ENCODE measurements at places on chromosomes 12 and 14.

DNA sequence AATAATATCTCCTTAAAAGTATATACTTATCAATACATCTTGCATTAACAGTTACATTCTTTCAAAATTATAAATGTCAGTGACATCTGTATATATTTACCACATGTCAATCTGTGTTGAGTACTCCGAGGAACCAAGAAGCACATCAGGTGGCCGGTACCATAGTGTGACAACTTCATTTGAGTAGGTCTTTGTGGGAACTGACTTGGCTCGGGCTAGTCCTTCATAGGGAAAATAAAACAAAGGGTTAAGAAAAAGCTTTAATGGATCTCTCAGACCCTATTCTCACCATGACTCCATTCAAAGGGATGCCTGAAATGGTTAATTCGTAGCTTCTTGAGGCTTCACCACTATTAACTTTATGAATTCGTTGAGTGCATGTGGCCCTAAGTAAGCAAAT lies 94.9 kb downstream of the ELK3 start:
- DNase-seq = no peak

DNA sequence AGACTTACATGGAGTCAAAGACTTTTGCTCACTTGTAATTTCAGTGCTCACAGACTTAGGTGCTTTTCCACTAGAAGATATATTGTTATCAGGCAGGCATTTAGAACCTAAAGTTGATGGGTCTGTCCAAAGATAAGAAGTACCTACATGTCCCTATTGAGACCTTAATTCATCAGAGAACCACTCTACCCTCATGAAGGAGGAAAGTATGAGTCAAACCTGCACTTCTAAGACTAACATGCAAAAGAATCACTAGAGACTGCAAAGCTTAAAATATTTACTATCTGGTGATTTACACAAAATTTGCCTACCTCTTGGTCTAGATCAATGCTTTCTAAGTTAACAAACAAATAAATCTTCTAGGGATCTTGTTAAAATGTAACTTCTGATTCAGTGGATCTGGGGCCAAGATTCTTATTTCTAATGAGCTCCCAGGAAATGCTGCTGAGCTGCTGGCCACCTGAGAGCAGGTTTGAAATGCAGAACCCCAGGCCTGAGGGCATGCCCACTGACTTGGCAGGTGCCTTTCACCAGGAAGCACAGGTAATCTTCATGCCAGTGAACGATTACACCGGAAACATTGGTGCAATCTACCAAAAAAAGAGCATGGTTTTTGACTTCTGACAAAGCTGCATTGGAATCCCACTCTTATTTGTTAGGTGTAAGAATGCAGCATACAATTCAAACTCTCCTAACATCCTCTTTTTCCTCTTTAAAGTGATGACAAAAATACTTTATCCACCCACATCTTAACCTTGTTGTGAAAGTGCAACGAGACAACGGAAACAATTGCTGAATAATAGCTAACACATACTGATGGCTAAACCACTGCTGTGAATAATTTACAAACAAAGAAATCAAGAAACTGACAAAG lies 214.2 kb downstream of the ADAMTS20 start:
- no peak for DNase-seq

DNA sequence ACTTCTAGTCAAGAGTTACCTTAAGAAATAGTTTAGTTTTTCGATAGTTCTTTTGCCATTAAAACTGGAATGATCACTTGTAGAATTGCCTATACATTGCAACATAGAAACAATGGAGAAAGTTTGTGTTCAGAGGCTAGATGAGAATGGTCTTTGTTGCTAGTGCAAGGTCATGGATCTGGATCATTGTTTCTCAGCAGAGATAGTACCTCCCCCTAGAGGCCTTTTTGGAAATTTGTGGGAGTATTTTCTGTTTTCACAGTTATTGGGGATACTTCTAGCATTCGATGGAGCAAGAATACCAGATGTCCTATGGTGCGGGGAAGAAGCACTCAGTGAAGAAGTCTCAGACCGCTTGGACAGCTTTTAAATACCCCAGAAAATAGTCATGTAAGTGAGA lies 138.8 kb upstream of the HMGA2 start:
- no peak for DNase-seq

- DNase-seq = no peak
These were observed 21.7 kb upstream of the LRTM2 start for GRCh38 chr12:1798641-1799020.

DNA sequence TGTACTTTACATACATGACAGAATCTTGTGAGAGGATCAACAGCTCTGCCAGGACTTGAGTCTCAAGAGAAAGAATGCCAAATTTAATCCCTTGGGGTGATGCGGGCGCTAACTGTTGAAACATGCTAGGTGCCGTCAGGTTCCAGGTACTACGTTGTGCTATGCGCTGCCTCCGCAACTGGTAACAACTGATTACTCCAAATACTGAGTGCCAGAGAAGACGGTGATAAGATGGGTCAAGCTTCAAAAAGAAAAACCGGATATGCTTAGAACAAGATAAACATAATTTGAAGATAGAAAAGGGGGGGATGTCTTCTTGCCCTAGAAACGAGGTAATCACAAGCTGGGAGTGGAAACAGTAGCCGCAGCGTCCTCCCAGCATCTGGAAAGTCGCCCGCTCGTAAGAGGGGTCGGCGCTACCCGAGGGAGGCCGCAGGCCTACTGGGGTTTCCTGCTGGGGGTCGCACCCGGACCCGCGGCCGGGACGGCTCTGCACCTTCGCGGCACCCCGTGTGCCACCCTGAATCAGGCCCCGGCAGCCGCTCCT lies 678 bp downstream of the ZBTB25 start:
- DNase-seq = no peak

DNA sequence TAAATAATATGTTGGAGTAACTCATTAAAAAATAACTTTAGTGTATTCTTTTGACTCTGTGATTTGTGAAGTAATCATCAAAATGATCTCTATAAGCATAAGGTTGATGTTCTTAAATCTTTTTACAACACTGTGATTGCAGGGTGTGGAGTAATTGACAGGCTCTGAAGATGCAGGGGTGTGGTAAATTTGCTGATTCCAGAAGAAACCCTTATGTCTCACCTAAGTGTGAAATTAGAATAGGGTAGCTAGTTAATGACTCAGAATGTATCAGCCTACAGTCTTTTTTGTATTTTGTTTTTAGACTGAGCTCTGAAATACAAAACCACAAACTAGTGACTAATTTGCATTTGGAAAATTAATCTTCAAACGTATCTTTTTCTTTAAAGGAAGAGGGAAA lies 5.9 kb downstream of the PRPF39 start:
- no peak for DNase-seq

- DNase-seq = no peak
These were observed 19.5 kb downstream of the GPR68 start for GRCh38 chr14:91225025-91225424.

DNA sequence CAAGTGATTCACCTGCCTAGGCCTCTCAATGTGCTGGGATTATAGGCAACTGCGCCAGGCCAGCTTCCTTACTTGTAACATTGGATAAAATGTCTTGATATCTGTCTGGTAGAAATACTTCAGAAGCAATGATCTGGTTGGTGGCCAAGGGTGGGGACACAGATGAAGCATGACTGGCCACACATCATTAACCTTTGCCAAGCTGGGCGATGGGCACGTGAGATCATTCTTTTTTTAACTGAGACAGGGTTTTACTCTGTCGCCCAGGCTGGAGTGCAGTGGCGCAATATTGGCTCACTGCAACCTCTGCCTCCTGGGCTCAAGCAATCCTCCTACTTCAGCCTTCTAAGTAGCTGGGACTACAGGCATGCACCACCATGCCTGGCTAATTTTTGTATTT lies 31.1 kb downstream of the PLEKHH1 start:
- no peak for DNase-seq

DNA sequence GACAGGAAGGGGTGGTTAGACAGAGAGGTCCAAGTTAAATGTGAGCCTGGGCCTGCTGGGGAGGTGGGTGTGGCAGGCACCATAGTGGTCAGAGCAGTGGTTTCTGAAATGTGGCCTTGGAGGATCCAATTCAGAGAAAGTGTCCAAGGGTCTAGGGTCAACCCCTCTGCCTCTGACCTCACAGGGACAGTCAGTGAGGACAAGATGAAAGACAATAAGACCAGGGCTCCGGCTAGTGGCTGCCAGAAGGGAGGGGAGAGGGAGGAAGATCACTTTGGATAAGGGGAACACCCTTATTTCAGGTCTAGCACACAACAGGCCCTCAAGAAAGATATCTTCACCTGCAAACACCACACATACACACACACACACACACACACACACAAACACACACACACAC lies 335.1 kb downstream of the MED13L start:
- DNase-seq = no peak

GRCh38 chr14:102951799-102952198 lies 29.3 kb downstream of the AMN start:
- DNase-seq = no peak

DNA sequence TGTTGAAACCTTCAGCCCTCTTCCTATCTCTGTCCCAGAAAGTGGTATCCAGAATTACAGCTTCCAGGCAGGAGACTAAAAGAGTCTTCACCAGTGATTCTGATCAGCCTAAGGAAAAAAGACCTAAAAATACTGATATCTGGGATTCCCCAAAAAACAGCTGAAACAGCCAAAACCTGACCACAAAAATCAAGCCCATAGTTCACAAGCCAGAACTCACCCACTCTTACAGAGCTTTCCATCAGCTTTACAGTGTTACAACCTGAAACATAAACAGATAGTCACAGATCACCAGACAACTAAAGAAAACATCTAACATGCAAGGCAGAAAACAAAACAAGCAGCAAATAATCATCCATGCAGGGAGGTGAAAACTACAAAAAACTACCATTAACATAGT lies 26.0 kb upstream of the TSPAN8 start:
- no peak for DNase-seq

DNA sequence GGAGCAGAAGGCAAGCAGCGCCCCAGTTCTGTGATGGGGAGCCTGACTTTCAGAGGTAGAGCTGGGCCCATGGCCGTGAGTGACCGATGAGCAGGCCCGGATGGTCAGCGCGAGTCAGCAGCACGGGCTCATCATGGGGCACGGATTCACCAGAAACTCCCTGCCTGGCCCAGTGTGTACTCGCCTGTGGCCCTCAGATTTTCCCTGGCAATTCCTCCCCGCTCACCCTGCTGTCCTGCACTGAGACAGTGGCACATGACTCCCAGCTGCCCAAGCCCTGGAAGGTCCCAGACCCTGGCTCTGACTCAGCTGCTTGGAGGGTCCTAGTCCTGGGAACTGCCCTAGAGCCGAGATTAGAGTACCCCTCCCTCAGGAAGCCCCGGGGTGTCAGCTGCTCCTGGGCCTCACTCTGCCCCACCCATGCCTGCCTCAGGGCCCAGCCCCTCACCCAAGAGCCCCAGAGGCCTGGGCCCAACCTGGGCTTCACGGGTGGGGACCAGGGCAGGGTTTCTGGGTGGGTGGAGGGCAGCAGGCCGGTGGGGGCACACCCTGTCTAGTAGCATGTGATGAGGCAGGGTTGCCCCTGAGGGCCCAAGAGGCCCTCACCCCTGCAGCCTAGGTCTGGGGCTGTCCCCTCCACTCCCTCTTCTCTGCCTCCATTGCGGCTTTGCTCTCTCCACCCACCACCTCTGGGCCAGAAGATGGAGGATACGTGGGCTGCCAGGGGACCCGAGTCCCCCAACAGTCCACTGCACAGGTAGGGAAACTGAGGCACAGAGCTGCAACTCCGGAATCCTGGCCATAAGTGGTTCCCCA lies 8.4 kb downstream of the TRMT61A start:
- DNase-seq = no peak

DNA sequence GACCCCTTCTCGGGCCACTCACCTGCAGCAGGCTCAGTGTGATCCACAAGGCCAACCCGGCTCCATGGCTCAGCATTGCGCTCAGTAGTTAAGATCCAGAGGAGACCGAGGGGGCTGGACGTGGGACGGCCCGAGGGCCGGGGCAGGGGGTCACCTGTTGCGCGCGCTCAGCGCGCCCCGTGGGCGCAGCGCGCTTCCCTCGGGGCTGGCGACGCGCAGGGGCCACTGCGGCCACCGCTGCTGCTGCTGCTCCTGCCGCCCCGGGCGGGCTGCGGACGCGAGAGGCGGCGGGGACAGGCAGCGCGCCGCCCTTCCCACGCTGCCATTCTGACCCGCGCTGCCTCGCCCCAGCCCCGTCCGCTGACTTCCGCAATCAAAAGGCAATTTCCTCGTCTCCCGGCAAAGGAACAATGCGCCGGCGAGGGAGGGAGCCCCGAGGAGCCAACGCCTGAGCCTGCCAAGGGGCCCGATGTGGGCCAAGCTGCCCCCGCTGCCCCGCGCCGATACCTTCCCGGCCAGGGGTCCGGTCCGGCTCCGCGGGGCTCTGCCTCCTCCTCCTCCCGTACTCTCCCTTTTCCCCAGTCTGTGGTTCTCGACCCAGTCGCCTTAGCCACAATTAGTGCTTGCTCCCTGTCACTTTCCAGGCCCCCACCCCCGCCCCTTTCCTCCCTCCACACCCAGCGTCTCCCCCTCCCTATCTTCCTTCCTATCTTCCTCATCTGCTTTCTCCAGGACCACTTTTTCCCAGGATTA lies 27.3 kb downstream of the PTPRB start:
- peak; percentile 61 for DNase-seq

GRCh38 chr14:21025371-21026273 lies 761 bp upstream of the NDRG2 start:
- peak; percentile 85 for DNase-seq

DNA sequence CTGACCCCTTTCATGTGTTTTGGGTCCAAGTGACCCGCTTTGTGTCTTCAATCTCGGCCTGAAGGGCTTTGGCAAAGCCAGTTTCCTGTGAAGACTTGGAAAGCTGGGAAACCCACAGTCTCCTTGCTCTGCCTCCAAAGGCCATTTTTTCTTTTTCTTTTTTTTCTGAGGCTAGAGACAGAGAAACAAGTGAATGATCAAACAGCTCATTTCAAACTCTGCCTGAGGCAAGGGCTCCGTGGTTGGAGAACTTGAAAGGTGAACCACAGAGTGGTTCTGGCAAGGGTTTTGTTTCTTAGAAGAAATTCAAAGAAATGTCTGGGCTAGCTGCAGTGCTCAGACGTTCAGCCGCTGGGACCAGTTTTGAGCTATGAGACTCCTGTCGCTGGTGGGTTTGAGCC lies 62.7 kb downstream of the ERH start:
- no peak for DNase-seq

DNA sequence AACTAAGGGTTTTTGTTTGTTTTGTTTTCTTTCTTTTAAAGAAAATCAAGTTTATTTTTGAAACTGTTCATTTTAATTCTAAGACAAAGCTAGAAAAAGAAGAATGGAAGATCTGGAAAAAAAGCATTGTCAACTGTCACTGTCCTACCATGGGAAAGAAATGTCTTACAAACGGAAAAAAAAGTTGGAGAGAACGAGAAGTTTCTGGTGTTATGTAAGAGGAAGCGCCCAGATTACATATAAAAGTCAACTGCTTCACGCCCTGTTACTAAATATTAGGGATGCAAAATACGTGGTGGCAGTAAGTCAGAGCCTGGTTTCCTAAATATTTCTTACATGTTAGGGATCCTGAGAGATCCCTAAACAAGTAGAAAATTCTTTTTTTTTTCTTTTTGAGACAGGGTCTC lies 14.3 kb upstream of the FBXL14 start:
- no peak for DNase-seq

DNA sequence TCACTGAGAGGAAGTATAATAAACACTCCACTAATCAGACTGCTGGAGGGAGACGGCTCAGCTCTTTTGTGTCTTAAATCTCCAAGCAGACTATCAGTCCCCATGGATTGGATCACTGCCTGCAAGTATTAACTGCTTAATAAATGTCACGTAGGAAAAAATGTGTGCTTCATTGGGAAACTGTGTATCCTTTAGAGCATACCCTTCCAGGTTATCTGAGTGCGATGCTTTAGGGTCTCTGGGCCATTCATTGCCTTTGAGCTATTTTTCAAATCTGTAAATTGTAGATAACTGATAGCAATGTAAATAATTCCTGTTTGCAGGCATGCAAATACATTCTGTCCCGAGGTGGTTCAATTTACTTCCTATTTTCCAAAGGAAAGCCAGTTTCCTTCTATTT lies 45.0 kb upstream of the VASH1 start:
- no peak for DNase-seq
